ENCODE measurements at places on chromosomes 7 and 10.
A peak's percentile ranks its signal among the peaks of the same experiment; 100 is the strongest.

- DNase-seq: no peak
Measured at GRCh38 chr10:111560027-111560426, 483.2 kb downstream of the ADRA2A start.

- no peak for DNase-seq
Measured at GRCh38 chr7:20146451-20146850, 70.7 kb downstream of the MACC1 start.

GRCh38 chr7:131122394-131122793 is 205.3 kb upstream of the MKLN1 start:
- no peak for DNase-seq

DNA sequence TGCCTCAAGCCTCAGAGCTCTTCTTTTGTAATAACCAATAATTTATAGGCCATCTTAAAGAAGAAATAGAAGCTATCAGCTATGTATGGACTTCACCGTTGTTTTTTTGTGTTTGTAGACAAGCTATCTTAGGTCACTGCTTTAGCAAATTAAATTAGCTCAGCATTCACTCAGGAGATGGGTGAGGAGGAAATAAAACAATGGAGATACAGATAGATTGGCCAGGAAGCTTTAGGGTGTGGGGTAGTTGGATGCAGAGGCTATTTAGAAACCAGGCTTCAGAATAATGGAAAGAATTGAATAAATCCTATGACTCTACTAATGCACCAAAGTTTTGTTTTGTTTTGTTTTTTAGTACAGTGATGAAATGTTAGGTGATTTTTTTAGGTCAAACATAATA is 66.1 kb downstream of the MDFIC start:
- no peak for DNase-seq

- DNase-seq: peak; percentile 3
Measured at GRCh38 chr10:16965740-16966447, 148.7 kb upstream of the RSU1 start.

GRCh38 chr7:106679153-106679931 is 18.4 kb upstream of the CCDC71L start:
- DNase-seq: peak; percentile 44

DNA sequence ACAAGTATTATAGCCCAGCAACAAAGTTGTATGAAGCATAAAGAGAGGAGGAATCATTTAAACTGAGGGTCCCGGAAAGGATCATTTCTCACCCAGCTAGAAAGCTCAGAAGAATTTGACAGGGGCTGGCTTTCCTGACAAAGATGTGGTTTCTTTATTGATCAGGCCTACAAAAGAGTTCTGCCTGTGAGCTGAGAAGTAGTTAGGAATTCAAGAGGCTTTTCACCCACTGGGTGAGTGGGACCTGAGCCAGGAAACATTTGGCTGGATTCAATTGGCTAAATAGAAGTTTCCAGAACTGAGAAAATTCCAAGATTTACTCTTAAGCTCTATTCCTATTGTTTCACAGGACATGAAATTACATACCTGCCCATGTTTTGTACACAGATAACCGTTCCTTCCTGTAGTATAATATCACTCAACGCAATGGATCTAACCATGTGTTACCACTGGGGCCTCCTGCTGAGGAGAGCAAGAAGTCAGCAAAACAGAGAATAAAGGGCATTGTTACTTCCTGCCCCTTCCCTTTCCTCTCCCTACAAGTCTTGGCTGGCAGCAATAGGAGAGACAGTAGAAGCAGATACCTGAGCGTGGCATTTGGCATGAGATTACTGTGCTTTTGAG is 53.9 kb upstream of the PAPSS2 start:
- no peak for DNase-seq

DNA sequence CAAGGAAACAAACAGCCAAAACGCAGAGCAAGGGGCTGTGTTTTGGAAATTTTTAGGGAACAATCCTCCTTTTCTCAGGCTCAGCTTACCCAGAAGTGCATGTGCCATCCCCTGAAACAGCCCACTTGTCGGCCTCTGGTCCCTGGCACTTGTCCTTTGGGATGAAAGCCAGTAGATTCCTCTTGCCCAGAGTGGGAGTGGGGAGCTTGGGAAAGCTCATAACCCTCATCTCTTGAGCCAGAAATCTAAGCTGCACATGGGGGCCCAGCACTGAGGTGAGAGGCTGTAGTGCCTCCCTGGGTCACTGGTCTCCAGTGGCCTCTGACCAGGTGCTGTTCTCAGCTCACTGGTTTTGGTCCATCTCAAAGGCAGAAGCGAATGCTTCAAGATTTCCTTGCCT is 150.3 kb downstream of the RNF216 start:
- no peak for DNase-seq

- DNase-seq: no peak
Measured at GRCh38 chr10:76115471-76116155, 684.2 kb downstream of the LRMDA start.

DNA sequence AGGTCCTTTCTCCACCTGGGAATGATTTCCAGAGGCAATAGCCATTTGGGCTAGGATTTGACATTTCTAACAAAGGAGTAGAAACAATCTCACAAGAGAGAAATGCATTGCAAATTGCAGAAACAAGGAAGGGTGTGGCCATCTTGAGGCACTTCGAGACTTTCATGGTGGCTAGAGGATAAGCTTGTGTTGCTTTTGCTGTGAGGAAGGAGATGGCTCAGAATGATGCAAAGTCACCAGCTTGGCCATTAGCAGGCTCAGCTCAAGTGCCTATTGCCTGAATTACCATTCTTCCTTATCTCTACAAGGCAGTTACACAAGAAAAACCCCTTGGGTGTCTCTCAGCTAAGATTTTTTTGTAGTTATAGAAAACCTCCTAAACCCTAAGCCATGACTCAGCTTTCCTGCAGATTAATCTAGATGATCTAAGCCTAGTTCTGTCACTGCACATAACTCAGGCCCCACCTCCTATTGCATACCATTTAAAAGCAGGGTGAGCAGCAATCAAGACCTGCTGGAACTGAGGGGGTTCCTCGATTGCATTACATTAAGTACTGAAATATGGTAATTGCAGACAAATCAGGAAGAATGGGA is 683.1 kb downstream of the NRG3 start:
- no peak for DNase-seq

GRCh38 chr7:137439829-137440825 is 96.6 kb upstream of the PTN start:
- no peak for DNase-seq

DNA sequence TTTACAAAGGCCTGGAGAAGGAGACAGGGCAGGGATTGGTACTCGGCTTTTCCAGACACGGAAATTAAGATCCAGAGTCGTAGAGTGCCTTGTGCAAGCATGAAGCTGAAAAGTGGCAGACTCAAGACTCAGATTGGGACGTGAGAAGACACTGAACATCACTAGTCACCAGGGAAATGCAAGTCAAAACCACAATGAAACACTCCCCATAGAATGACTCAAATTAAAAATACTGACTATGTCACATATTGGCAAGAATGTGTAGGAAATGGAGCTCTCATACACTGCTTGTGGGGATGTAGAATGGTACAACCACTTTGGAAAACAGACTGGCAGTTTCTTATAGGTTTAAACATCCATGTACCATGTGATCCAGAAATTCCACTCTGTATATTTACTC is 472.0 kb downstream of the RPS24 start:
- DNase-seq: no peak

Measured in epithelial cell of prostate (primary cell).